ENCODE measurements at places on chromosomes 12 and 14.

- DNase-seq = no peak
Observed at GRCh38 chr14:70052990-70053389, 135.8 kb downstream of the SLC8A3 start.

DNA sequence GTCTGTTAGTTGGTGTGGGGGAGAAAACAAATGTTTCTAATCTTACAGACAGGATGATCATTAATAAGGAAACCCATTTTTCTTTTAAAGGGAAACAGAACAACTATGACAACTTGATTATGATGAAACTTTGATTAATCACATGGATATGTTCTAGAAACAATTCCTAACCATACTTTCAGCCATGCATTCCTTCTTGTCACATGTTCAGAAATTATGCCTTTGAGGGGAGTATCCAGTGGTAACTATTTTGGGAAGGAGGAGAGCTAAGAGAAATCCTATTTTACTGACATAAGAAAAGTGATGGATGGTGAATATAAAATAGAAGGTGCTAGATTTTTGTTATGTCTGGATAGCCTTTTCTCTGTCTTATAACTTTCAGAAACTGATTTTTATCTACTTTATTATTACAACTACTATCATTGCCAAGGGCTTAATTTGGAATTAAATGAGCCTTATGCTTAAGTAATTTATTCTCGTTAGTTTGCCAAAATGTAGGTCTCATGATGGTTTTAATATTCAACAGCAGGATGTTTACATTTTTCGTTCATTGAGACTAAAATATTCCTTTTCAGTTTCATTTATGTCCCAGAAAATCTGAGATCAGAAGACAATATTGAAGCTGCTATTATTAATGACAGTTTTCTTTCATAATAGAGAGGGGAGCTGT lies 200.1 kb downstream of the TMTC2 start:
- DNase-seq = no peak

- peak; percentile 65 for DNase-seq
Observed at GRCh38 chr12:42372154-42372791, 46.3 kb downstream of the PPHLN1 start.

GRCh38 chr14:42424501-42424900 lies 817.8 kb downstream of the LRFN5 start:
- no peak for DNase-seq
